Stimulated activated CD8-positive, alpha-beta memory T cell treated with anti-CD3 and anti-CD28 coated beads, Interleukin-15, amount 100 ng/mL, for 24 hours (primary cell): ENCODE measurements at places on chromosomes 7 and 10.

- DNase-seq, result no peak
Measured at GRCh38 chr7:132766660-132767059, 190.4 kb upstream of the PLXNA4 start.

DNA sequence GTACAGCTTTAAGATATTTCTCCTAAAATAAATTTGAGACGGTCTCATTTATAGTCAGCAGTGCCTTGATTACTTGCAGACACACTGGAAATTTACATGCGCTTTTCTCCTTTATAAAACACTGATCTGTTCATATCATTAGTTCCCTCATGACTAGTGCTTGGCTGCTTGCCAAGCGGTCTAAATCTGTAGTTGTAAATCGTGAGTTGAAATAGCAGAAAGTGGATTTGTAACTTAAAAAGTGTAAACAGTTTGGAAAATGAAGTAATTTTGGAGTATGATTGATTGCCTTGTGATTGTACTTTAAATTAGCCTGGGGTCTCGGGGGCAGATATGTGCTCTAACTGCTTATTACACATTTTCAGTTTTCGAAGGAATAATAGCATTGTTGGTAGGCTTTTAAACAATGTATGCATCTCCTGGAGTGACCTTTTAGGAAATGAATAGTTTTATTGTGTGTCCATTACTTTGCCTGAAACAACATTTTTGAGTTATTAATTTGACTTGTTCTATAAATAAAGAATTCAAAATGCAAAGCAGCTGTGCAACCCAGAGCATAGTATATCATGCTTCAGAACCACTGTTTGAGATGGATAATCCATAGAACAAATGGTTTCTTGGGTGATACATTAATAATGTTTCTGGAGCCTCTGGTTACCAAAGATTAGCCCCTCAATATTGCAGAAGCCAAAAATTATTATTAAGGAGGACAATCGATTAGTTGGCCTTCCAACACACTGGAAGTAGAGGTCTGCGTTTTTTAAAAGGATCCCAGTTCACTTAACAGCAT, 73.3 kb downstream of the ARID5B start:
- DNase-seq, result no peak

DNA sequence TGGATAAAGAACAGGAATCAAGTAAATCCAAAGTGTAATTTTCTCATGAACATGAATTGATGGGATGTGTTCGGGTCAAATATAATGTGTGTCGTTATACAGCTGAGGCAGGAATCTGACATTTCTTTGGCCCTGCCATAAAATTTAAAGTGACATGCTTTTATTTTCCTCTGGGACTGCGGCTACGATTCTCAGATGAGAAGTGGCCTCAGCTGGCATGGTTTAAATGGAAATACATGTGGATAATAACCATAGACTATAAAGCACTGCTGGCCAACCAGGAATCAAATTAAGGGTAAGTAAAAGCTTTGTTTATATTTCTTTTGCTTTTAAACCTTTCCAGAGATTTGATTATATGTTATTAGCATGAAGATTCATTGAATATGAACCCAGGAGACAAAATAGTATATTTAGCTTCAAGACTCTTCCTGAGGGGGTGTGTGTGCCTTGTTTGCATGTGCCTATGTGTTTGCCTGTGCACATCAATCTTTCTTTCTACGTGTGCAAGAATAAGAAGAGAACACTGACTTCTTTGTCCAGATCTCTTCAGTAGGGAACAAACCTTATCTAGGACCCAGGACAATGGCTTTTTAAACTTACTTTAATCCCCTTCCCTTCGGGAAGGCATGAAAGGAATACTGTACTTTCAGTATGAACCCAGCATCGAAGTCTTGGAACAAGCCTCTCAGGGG, 629.0 kb upstream of the PFKP start:
- no peak for DNase-seq

GRCh38 chr10:61385231-61386001, 67.8 kb downstream of the TMEM26 start:
- DNase-seq, result no peak

- no peak for DNase-seq
Measured at GRCh38 chr10:110946496-110946895, 27.1 kb downstream of the SHOC2 start.
